ENCODE measurements at places on chromosomes 5 and 9.

- DNase-seq, result no peak
Observed at GRCh38 chr9:126366366-126367011, 39.9 kb downstream of the MVB12B start.

DNA sequence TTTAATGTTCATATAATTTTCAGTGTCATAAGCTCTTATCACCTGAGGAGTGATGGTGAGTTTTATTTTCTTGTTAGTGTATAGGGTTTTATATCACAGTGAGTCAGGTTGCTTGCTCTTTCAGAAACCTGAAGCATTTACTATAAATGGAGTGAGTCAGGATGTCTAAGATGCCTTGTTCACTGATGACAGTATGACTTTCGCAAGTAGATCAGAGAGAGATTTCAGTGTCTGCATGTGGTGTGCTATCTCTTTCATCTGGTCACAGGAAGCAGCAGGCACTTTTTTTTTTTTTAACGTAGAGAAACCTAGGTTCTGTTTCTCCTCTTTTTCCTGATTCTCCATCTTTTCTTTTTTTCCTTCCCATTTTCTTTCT, 237.1 kb downstream of the DMRTA1 start:
- no peak for DNase-seq

- DNase-seq, result no peak
Observed at GRCh38 chr5:35483191-35483590, 134.5 kb upstream of the SPEF2 start.

GRCh38 chr9:134732392-134733110, 90.9 kb downstream of the COL5A1 start:
- DNase-seq, result no peak

GRCh38 chr5:45695804-45696156, 400 bp downstream of the HCN1 start:
- no peak for DNase-seq

DNA sequence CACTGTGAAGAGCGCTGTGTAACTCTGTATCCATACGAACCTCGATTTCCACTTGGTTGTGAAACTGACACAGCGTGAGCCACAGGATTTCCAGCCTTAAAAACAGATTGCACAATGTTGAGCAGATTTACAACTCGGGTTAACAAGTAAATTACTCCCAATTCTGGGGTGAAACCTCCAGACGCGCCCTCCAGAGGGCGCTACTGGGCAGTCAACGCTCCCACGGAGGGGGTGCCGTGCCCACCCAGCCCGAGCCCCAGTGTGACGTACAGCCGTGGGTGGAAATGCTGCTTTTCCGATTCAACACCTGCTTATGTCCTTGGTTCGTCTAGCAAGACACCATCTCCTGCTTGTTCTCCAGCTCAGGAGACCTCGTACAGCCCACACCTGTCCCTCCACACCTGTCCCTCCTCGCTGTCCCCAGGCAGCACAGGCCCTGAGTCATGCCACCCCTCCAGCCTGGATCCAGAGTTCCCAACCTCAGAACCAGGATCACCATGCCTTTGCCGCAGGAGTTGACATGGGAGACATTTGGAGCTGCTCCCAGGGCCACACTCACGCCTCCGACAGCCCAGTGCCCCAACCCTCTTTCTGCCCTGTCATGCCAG, 34.4 kb upstream of the SLC6A3 start:
- DNase-seq, result peak; percentile 66

GRCh38 chr9:136044207-136044970, 50.7 kb downstream of the NACC2 start:
- no peak for DNase-seq

- no peak for DNase-seq
Observed at GRCh38 chr5:174151599-174152181, 106.2 kb downstream of the NSG2 start.

- DNase-seq, result no peak
Observed at GRCh38 chr5:143139585-143139984, 263.9 kb downstream of the NR3C1 start.

GRCh38 chr9:133604856-133605255, 4.3 kb downstream of the FAM163B start:
- DNase-seq, result no peak

DNA sequence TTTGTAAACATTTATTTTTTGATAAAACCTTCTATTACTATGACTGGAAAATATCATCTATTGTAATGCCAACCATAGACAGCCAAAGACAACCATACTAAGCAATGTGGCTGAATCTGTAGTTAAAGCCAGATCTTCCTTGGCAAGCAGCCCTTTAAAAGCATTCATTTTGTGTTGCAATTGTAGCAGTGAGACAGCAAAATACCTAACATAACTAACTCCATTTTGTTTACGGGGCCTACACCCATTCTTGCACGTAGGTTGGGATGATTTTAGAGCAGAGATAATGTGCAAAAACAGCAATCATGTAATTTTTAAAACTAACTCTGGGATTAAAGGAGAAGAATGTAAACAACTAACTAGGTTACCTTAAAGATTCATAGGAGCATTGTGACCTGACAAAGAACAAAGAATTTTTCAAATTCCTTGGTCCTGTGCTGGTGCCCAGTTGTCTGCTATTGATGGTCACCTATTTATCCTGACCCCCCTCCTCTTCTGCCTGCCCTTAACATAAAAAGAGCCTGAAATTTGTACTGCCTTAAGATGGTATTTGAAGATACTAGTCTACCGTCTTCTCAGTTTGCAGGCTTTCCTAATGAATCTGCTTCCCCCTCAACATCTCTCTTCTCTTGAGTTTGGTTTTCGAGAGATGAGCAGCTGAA, 10.6 kb downstream of the IFNA1 start:
- no peak for DNase-seq

DNA sequence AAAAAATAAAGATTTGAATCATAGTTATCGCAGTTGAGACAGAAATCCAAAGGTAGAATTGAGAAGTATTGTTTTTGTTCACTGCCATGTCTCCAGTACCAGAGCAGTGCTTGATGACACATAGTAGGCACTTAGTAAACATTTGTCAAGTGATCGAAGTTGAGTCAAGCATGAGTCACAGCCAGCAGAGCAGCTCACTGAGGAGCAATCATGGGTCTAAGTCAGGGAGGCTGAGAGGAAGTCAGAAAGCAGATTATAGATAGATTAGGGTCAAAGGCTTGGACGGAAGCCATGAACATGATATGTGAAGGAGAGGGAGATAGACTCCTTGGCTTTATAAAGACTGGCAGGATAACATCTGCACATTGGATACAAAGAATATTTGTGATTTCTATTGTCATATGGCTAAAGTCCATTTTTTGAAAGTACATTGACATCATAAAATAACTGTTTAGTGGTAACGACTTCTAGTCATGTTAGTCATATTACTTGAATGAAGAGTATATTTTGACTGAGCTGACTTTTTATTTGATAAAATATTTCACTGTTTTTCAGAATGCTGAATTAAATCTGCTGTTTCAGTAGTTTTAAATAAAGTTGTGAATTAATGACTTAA, 168.5 kb downstream of the RAB3C start:
- no peak for DNase-seq

- no peak for DNase-seq
Observed at GRCh38 chr9:136983656-136984314, 992 bp downstream of the LCNL1 start.

GRCh38 chr5:5644249-5644648, 221.8 kb downstream of the ICE1 start:
- DNase-seq, result no peak

GRCh38 chr5:119315516-119315949, 40.3 kb upstream of the TNFAIP8 start:
- peak; percentile 52 for DNase-seq

DNA sequence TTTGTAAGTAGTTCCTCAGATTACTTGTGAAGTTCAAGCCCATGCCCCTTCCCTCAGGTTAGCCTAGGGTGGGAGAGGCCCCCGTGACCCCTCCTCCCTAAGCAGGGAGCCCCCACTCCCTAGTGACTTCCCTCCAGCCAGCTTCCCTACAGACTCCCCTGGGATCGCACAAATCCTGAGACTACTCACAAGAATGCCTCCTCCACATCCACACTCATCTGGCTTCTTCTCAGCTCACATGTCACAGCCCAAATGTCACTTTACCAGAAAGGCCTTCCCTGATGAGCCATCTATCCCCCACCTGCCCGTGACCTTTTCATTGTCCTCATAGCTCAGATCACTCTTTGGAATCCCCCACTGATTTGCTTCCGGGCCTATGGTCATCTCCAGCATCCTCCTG, 96.7 kb upstream of the ARAP3 start:
- DNase-seq, result no peak

DNA sequence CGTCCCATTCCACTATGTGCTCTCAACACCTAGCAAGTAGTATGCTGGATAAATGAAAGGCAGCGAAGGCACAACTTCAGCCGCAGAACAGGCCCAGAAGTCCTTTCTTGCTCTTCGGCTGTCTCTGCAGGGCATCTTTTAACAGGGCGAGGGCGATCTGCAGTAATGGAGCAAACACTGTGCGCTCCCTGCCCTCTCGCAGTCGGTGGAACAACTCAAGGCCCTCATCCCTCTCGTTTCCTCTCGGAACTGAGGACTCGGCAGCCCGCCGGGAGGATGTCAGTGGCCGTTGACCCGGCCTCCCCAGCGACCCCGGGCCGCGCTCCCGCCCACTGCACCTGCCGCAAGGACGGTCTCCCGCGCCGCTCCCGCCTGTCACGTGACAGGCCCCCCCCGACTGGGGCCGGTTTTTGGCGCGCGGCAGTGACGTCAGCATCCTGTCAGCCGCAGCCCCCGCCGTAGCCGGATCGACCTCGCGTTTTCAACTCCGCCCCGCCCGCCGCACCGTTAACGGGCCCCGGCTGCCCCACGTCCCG, 1.1 kb downstream of the ZNF367 start:
- DNase-seq, result peak; percentile 93

DNA sequence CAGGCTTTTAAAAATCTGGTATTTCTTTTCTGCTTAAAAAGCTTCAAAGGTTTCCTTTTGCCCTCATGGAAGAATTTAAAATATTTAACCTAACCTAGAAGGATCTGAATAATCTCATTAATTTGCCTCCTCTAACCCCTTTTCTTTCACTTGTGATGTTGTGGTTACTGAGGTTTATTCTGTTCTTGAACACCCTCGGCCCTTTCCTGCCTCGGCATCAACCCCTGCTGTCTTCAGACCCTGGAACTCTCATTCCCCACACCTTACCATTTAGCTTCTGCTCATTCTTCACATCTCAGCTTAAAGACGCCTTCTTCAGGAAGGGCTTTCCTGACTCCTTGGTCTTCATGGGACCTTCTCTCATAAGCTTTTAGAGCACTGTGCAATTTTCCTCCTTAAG, 131.4 kb upstream of the MAN2A1 start:
- no peak for DNase-seq

DNA sequence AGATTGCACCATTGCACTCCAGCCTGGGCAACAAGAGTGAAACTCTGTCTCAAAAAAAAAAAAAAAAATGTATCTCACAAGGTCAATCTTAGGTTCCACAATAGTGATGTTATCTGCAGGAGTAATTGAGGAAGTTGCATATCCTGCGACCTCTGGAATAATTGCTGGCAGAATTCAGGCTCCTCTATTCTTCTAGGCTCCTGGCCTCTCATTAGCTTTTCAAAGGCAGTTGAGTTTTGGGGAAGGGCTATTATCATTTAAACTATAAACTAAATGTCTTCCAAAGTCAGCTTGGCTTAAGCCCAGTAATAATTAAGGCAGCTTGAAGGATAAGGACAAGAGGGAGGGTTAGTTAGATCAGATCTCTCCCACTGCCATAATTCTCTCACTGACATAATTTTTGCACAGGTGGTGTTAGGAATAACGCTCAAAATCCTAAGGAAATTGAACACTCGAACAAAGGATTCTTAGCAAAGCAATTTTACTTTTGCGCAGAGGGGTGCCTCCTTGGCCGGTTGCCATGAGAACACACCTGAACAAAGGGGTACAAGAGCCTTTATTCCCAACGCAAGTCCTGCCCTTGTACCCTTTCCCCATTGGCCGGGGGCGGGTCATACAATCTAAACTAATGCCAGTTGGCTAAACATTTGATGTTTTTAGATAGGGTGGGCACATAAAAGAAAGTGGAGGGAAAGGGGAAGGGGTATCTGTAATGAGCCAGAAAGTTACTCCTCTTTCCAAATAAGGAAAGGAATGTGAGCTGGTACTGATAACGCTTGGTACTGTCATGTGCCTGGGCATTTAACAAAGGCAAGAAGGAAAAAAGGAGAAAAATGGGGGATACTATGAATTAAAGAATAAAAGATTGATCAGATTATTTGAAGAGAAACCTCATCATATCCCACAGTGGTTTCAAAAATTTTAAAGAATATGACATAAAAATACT, 106.4 kb upstream of the CCNG1 start:
- no peak for DNase-seq

- no peak for DNase-seq
Observed at GRCh38 chr5:103356350-103357091, 98.0 kb downstream of the MACIR start.

DNA sequence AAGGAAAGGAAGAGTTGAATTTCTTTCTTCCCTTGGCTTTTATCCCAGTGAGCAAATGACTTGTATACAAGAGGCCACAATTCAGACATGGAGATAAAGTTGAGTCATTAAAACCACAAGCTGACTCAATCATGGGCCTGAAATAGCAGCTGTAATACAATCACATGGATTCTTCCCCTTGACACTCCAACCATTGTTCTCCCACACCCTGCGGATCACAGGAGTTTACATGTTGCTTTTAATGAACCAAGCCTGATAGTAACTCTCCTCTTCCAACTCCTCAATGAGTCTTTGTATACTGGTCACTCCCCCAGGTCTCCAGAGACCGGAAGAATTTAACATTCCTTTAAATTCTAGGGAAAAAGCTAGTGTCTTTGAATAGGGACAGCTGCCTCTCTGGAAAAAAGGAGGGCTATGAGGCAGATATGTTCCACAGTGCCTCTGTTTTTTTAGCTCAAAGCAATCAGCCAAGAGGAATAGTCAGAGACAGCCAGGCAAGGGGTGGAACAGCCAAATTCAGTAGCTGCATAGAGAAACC, 32.4 kb downstream of the PCDHGC5 start:
- no peak for DNase-seq

- no peak for DNase-seq
Observed at GRCh38 chr5:6464441-6464840, 15.8 kb downstream of the UBE2QL1 start.

- peak; percentile 76 for DNase-seq
Observed at GRCh38 chr9:33721674-33722358, 73.5 kb upstream of the PRSS3 start.

- no peak for DNase-seq
Observed at GRCh38 chr9:134636149-134636507, 5.5 kb upstream of the COL5A1 start.

GRCh38 chr5:150438873-150439546, 10.5 kb downstream of the RPS14 start:
- DNase-seq, result no peak

Measured in GM06990 (cell line).